Activated naive CD4-positive, alpha-beta T cell (primary cell): ENCODE measurements at places on chromosomes 3 and 15.

DNA sequence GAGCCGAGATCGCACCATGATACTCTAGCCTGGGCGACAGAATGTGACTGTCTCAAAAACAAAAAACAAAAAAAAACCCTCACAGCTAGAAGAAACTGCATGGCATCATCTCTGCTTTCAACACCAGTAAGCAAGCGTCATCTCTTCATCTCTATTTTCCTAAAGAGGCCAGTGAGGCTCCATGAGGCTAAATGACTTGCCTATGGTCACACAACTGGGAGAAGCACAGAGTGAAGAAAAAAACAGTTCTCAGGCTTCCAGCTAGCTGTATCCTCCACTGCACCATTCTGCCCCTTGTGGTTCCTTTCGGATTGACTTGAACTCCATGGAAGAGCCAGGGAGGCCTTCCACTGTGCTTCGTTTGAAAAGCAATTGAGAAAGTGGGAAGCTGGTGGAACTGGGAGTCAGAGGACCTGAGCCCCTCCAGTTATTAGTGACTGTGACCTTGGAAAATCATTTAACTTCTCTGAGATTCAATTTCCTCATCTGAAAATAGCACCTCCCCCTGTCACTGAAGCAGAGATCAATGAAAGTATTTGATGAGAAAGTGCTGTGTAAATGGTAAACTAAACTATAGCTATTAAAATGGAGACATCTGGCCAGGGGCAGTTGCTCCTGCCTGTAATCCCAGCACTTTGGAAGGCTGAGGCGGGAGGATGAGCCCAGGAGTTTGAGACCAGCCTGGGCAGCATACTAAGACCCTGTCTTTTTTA is 32.1 kb upstream of the DENND4A start:
- no peak for DNase-seq

DNA sequence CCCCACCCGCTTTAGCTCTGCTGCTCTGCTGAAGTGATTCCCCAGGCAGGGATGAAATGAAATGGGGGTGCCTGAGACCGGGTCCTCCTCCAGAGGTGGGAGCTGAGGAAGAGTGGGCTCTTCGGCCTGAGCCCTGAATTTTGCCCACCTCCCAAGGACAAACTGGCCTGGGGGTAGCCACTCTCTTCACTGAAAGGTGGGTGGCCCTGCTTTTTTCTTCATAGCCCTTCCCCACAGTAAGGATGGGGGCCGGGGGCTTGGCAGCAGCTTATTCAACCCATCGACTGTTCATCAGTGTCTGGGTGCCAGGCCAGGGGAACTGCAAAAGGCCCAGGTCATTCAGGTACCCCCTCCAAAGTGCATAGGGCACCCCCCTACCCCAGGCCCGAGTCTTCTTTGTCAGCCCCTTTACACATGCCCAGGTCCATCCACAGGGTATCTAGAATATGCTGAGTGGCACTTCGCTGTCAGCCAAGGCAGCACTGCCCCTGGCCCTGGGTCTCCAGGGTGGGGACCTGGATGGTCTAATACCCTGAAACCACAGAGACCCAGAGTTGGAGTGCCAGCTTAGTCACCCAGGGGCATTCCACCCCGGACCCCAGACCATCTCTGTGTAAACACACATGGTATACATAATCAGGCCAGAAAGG is 7.9 kb downstream of the SCN5A start:
- no peak for DNase-seq

DNA sequence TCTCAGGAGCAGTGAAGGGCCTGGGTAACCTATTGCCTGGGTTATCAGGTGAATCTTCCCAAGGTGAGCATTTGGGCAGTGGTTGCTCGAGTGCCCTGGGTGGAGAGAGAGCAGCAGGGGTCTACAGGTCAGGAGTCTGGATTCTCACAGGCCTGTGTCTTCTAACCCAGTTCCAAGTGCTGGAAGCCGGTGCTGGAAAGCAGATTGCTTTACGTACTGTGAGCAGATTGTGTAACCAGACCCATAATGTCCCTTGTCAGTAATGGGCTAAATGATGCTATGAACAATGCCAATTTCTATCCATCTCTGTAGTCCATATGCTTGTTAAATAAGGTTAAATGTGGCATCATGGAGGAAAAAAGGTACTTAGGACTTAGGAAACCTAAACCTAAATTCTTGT is 106.5 kb downstream of the TPRG1 start:
- DNase-seq: no peak

DNA sequence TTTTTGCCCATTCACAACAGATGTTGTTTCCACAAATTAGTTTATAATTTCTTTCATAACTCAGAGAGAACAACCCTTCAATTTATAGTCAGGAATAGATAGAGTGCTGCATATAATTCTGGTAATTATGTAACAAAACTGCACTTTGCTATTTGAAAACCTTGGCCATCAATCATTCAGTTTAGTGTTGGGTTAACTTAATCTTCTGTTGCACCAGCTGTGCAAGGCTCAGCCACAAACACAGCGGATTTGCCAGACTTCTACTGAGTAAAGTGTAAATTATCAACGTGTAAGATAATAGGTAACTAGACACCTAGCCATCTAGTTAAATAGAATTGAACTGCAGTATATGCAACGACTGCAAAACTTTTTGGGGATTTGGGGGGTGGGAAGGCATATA is 1064.3 kb upstream of the EPHA6 start:
- DNase-seq: no peak

DNA sequence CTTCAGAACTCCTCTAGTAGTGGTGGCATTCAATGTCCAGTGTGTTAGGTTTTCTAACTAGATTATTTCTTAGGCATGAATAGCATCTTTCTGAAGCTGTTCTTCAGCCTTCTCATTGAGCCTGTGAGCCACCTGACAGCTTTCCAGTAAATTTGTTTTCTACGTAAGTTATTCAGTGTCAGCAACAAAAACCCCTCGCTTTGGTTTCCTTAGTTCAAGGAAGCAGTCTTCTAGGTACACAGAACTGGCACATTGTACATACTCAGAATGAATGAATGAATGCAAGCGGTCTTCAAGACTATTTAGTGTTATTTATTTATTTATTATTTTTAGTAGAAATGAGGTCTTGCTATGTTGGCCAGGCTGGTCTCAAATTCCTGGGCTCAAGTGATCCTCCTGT is 44.9 kb downstream of the DRD3 start:
- DNase-seq: no peak

DNA sequence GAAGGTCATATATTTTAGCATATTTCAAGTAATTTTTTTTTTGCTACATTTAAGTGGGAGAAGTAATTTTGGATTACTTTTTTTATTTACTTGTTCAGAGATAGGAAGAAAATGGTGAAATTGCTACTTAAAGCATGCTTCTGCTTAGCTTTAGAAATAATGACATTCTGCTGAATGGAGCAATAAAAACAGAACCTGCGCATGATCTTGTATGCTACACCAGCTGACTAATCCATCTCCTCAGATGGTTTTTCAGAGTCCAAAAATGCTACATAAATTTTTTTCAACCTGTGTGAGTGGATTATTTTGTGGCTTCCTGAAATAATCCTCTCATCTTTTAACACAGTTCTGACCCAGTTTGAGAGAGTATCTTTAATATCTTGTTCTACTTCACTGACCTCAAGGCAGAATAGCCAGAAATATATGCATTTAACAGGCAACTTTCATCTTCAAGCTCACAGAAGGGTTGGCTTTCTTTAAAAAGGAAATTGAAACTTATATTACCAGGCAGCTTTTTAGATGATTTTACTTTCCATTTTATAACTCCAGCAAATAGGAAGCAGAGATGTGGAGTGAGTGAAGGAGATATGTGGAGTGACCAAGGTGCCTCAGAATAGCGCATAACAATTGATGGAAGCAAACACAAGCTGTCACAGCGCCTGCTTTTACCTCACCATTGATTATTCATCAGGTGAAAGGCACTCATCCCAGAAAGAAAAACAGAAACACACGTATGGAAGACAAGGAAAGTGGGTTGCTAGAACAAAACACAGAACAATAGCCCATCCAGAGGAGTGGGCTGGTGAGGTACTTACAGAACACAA is 136.6 kb downstream of the TGFBR2 start:
- no peak for DNase-seq

- DNase-seq: no peak
Measured at GRCh38 chr3:159928666-159929065, 60.0 kb upstream of the IL12A start.

- DNase-seq: no peak
Measured at GRCh38 chr15:74396445-74397238, 29.2 kb upstream of the CYP11A1 start.

- no peak for DNase-seq
Measured at GRCh38 chr3:23653647-23654525, 151.9 kb upstream of the UBE2E1 start.

- no peak for DNase-seq
Measured at GRCh38 chr3:124463234-124463633, 267.0 kb upstream of the UMPS start.

- no peak for DNase-seq
Measured at GRCh38 chr3:1661839-1662238, 436.8 kb upstream of the CNTN4 start.

DNA sequence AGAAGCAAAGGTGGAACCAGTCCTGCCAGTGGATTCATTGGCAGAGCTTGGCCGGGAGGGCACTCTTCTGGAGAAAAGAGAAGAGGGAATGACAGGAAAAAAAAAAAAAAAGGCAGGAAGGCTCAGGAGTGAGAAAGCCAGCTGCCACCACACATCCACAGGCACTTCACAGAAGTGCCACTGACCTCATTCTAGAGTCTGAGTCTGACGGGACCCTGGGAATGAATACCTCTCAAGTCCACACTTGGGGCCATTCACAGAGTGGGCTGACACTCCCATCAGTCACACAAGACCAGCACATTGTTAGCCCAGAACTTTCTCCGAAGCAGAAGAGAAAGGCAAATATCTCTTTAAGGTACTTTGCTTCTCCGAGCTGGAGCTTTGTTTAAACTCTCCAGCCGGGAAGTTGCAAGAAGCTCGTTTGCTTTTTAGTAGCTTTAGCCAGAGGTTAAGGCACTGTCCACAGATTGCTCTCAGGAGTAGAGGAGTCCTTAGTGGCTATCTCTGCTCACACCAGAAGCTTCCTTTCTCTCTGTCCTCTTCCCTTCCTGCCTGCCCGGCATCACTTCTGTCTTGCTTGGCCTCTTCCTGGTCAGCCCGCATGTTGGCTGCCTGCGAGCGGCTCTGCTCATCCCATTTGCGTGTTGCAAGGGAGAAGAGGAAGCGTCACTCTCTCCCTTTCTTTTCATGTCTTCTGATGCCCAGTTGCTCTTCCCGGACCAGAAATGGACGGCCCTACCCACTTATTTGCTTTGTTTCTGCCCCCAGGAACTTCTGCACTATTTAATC is 53.8 kb downstream of the CMTM6 start:
- no peak for DNase-seq

GRCh38 chr3:123571264-123571972 is 13.4 kb downstream of the HACD2 start:
- DNase-seq: no peak

- DNase-seq: no peak
Measured at GRCh38 chr3:34464646-34465045, 666.2 kb downstream of the PDCD6IP start.

DNA sequence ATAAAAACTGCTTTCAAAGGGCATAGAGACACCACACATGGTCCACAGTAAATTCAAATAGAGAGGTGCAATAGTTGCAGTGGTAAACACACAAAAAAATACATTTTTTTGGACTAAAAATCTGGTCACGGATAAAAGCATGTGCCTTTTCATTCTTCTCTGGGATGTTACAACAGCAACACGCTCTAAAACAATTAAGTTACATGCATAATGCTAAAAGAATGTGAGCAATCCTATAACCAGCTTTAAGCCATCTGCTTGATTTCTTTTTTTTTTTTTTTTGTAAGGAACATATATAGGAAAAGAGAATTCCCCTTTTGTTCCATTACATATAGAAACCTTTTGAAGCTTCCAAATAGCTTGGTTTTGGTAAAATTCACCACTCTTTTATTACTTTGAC is 20.0 kb downstream of the WNT5A start:
- no peak for DNase-seq

DNA sequence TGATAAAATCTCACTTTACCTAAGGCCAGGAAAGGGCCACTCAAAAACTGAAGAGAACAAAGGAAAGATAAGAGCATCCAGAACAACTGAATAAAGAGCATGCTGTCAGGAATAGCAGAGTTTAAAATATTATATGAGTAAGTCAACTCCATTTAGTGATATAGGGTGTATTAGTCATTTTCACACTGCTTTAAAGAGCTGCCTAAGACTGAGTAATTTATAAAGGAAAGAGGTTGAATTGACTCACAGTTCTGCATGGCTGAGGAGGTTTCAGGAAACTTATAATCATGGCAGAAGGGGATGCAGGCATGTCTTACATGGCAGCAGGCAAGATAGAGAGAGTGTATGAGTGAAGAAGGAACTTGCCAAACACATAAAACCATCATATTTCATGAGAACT is 778.0 kb upstream of the NECTIN3 start:
- no peak for DNase-seq
